ENCODE measurements at places on chromosomes 5 and 9.

- H3K27me3 ChIP-seq: no peaks in the 10 kb centered on the region
- peaks cover 5% of the 10 kb centered on the region for H3K36me3 ChIP-seq
- no peak overlapping the region for H3K27ac ChIP-seq
- DNase-seq: no peak
These were observed 14.3 kb downstream of the ZBTB34 start for GRCh38 chr9:126874546-126875314.

DNA sequence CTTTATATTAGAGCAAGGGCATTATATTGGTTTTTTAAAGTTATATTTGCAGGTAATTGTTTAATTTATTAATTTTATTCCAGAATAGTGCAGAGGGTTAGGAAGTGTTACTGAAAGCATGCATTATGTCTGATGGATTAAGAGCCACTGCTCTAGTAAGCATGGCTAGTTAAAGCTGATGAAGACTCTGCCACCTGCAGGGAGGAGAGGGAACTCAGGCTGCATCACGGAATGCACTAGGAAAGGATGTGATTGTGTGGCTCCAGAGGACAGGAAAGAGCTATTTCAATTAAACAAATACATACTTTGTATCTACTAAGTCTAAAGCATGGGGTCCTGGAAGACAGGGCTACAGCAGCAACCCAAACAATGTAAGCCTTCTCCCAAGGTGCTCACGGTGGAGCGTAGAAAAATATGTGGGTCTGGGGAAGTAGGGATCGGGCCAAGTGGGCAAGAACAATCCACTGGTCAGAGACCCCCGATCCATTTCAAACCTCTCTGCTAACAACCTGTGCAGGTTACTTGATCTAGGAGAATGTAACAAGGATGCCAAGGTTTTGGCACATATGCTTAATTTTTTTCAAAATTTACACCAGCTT lies 15.3 kb upstream of the GRXCR2 start:
- H3K27ac ChIP-seq: no peak overlapping the region
- H3K36me3 ChIP-seq: no peaks in the 10 kb centered on the region
- no peaks in the 10 kb centered on the region for H3K4me1 ChIP-seq
- H3K4me3 ChIP-seq: no peak overlapping the region
- no peaks in the 10 kb centered on the region for H3K27me3 ChIP-seq
- no peak for DNase-seq

- H3K4me1 ChIP-seq: peaks cover 12% of the 10 kb centered on the region
- H3K36me3 ChIP-seq: no peaks in the 10 kb centered on the region
- no peak overlapping the region for H3K4me3 ChIP-seq
- H3K27me3 ChIP-seq: no peaks in the 10 kb centered on the region
- no peak for DNase-seq
- H3K27ac ChIP-seq: no peak overlapping the region
These were observed 485.6 kb downstream of the ZSWIM6 start for GRCh38 chr5:61817472-61818326.

DNA sequence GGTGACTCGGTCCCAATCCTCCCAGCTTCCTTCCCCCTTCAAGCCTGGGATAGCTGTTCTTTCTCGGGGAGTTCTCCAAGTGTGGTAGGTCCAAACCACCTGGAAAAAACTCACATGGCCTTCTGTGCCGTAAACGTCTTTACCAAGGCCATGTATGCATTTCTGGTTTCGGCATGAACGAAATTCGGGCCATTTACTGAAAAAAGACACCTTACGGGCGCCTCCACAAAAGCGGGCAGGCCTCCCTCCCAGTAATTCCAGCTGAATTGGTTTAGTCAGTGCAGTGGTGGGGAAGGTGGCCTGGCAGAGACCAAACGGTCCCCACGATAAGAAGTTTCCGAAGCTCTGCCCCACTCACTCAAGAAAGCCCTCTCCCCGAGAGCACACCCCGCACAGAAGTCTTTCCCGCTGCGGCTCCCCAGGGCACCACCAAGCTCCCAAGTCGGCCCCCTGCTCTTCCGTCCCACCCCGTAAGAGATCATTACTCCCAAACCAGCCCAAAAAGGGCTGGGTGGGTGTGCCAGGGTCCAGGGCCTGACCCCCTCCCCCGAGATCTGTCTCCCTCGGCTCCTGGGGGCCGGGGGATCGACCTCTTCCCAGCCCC lies 86.3 kb upstream of the MELK start:
- peak overlapping the region; percentile 97 for H3K4me3 ChIP-seq
- no peak for DNase-seq
- peak overlapping the region; percentile 83 for H3K27ac ChIP-seq
- no peaks in the 10 kb centered on the region for H3K36me3 ChIP-seq

DNA sequence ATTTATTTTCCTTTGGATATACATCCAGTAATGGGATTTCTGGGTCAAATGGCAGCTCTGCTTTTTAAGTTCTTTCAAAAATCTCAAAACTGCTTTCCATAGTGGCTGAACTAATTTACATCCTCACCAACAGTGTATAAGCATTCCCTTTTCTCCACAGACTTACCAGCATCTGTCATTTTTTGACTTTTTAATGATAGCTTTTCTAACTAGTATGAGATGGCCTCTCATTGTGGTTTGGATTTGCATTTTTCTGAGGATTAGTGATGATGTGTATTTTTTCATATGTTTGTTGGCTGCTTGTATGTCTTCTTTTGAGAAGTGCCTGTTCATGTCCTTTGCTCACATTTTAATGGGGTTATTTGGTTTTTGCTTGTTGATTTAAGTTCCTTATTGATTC lies 90.0 kb upstream of the HMHB1 start:
- H3K4me1 ChIP-seq: no peaks in the 10 kb centered on the region
- no peak overlapping the region for H3K27ac ChIP-seq

DNA sequence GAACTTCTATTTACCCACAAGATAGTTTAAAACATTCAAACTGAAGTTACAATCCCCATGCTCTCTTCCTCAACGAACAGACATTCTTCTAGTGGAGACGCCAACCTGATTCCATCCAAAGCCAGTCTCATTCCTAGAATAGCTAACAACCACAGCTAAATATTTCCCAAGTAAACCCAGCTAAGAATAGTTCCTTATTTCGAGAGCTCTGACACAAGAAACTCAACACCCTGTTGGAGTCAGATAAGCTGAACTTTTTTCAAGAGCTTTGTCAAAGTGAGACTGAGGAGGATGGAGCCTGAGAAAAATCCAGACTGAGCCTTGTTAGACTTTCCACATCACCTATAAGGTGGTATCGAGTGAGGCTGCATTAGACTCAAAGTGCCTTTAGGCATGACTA lies 56.7 kb upstream of the RPS23 start:
- no peak for DNase-seq
- H3K27me3 ChIP-seq: no peaks in the 10 kb centered on the region

GRCh38 chr9:123686829-123687192 lies 243.1 kb downstream of the DENND1A start:
- H3K27ac ChIP-seq: no peak overlapping the region
- H3K4me3 ChIP-seq: no peak overlapping the region
- H3K27me3 ChIP-seq: no peaks in the 10 kb centered on the region
- no peaks in the 10 kb centered on the region for H3K36me3 ChIP-seq

- no peak overlapping the region for H3K27ac ChIP-seq
- no peak for DNase-seq
- no peaks in the 10 kb centered on the region for H3K36me3 ChIP-seq
- peaks cover 22% of the 10 kb centered on the region for H3K27me3 ChIP-seq
- H3K4me3 ChIP-seq: no peak overlapping the region
These were observed 18.6 kb upstream of the MED10 start for GRCh38 chr5:6396836-6397535.

DNA sequence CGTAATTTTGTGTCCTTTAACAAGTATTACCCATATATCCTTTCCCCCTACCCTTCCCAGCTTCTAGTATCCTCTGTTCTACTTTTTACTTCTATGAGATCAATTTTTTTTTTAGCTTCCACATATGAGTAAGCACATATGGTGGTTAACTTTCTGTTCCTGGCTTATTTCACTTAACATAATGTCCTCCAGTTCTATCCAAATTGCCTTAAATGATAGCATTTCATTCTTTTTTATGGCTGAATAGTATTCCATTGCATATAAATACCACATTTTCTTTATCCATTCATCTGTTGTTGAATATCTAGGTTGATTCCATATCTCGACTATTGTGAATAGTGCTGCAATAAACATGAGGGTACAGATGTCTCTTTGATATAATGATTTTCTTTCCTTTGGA lies 36.4 kb downstream of the SKIC3 start:
- H3K4me1 ChIP-seq: no peaks in the 10 kb centered on the region
- no peak for DNase-seq
- no peak overlapping the region for H3K27ac ChIP-seq
- no peaks in the 10 kb centered on the region for H3K27me3 ChIP-seq

DNA sequence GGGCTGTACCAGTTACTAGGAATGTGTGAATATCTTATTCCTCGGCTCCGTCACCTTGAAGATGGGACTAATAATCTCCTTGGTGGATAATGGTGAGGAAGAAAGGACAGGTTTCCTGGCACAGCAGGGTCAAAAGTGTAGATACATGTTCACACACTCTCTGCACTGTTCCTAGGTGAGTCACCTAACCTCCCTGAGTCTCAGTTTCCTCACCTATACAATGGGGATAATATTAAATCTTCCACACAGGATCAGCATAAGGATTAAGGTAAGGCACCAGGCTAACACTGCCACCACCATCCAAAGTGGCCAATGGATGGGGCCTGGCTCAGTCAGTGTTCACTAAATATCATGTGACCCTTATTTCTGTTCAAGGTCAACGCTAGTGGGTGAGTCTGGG lies 66.9 kb downstream of the PSMB7 start:
- H3K27me3 ChIP-seq: no peaks in the 10 kb centered on the region
- H3K4me3 ChIP-seq: no peak overlapping the region
- peak; percentile 31 for DNase-seq
- H3K27ac ChIP-seq: no peak overlapping the region
- peaks cover 94% of the 10 kb centered on the region for H3K36me3 ChIP-seq

DNA sequence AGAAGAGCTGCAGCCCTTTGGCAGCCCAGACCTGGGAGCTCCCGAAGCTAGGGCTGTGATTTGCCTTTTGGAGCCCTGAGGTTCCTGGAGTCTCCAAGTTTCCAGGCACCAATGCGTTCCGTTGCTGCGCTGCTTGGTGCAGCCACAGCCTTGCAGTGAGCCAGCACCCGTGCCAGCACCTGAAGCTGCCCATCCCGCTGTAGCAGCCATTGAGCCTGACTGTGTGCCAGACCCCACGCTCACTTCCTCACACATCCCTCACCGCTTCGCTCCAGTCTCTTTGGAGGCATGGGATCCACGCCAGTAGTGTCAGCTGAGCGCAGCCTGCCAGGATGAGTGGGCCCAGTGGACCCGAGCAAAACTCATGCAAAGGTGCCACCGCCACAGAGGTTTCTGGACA lies 22.5 kb upstream of the C9orf72 start:
- no peaks in the 10 kb centered on the region for H3K36me3 ChIP-seq
- H3K4me1 ChIP-seq: no peaks in the 10 kb centered on the region
- H3K27ac ChIP-seq: no peak overlapping the region
- no peaks in the 10 kb centered on the region for H3K27me3 ChIP-seq
- DNase-seq: no peak

GRCh38 chr5:8561854-8562253 lies 692.9 kb downstream of the MTRR start:
- no peaks in the 10 kb centered on the region for H3K4me1 ChIP-seq
- DNase-seq: no peak
- no peak overlapping the region for H3K4me3 ChIP-seq
- H3K36me3 ChIP-seq: no peaks in the 10 kb centered on the region

- no peak overlapping the region for H3K27ac ChIP-seq
- H3K36me3 ChIP-seq: no peaks in the 10 kb centered on the region
- no peak for DNase-seq
- no peaks in the 10 kb centered on the region for H3K27me3 ChIP-seq
- H3K4me3 ChIP-seq: no peak overlapping the region
These were observed 3.9 kb downstream of the FNIP1 start for GRCh38 chr5:131792896-131793295.

DNA sequence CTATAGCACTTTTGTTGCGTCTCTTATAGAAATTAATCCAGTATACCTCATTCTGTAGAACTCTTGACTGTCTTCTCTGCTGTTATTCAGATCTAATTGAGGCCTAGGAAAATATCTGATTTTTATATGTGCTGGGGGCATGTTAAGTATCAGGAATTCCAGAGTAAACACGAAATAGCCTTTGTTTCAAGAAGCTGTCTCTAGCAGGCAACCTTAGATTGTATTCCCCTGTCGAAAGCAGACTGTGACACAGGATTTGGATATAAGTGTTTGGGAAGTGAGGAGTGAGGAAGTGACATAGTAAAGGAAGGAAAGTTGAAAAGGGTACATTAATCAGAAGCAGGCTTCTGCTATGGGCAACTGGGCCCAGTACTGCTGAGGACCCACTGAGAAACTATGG lies 72.1 kb upstream of the RASA1 start:
- H3K27ac ChIP-seq: no peak overlapping the region
- H3K36me3 ChIP-seq: no peaks in the 10 kb centered on the region
- no peaks in the 10 kb centered on the region for H3K4me1 ChIP-seq
- no peaks in the 10 kb centered on the region for H3K27me3 ChIP-seq
- DNase-seq: no peak

- no peak overlapping the region for H3K4me3 ChIP-seq
- DNase-seq: no peak
- H3K4me1 ChIP-seq: no peaks in the 10 kb centered on the region
- H3K27ac ChIP-seq: no peak overlapping the region
- peaks cover 69% of the 10 kb centered on the region for H3K36me3 ChIP-seq
- H3K27me3 ChIP-seq: no peaks in the 10 kb centered on the region
These were observed 21.7 kb upstream of the DOLPP1 start for GRCh38 chr9:129058965-129059795.

DNA sequence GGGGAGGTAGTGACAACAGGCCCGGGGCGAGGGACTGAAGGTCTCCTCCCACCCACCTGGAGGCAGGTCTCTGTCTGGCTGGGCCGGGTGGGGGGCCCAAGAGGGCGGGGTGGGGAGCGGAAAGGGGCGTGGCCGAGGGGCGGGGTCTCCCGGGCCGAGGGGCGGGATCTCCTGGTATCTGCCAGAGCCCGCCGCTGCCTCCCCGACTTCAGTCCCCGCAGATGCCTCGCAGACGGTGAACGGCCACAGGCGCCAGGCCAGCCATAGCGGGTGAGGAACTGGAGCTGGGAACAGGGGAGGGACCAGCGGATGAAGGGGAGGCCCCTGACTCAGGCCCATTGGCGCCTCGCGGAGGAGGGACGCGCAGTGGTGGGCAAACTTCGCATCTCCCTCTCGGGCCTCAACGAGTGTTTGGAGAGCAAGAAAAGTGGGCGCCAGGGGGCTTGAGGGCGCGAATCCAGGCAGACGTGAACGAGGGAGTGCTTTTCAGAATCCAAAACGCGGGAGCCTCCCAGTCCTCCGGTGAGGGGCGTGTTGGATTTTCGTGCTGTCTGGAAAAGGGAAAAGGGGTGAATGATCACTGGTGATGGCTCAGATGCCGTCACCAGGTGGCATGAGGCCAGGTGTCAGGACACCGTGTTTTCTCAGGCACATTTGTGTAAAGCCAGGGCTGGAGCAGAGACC lies at the start of gene ADGRD2:
ADGRD2 (plus strand) TSS at position 211 of the 684 bp plus-strand sequence. CDS start 1,216 bp downstream, outside the sequence.
- H3K27me3 ChIP-seq: peaks cover 59% of the 10 kb centered on the region
- H3K4me3 ChIP-seq: peak within 1 kb of the TSS; percentile 21
- DNase-seq: peak; percentile 61
- peaks cover 20% of the 10 kb centered on the region for H3K4me1 ChIP-seq
- H3K36me3 ChIP-seq: no peaks in the 10 kb centered on the region

- H3K4me1 ChIP-seq: no peaks in the 10 kb centered on the region
- no peak overlapping the region for H3K27ac ChIP-seq
- no peak overlapping the region for H3K4me3 ChIP-seq
These were observed 84.3 kb upstream of the ACTBL2 start for GRCh38 chr5:57566914-57567313.

GRCh38 chr5:5615569-5615968 lies 193.1 kb downstream of the ICE1 start:
- H3K4me1 ChIP-seq: no peaks in the 10 kb centered on the region
- H3K27me3 ChIP-seq: no peaks in the 10 kb centered on the region
- H3K4me3 ChIP-seq: no peak overlapping the region
- DNase-seq: no peak

GRCh38 chr5:1161833-1162229 lies 39.6 kb upstream of the SLC6A19 start:
- peaks cover 12% of the 10 kb centered on the region for H3K4me1 ChIP-seq
- no peak overlapping the region for H3K4me3 ChIP-seq
- peak overlapping the region; percentile 80 for H3K27ac ChIP-seq

All from suprapubic skin (tissue), 4 donors.